Activated naive CD8-positive, alpha-beta T cell treated with anti-CD3 and anti-CD28 coated beads for 36 hours (primary cell): ENCODE measurements at places on chromosomes 13 and 19.

- peaks cover 40% of the 10 kb centered on the region for H3K4me1 ChIP-seq
- peaks cover 28% of the 10 kb centered on the region for H3K36me3 ChIP-seq
- peak; percentile 74 for DNase-seq
- peak overlapping the region; percentile 76 for H3K4me3 ChIP-seq
Measured at GRCh38 chr19:17125728-17126677, 50.4 kb downstream of the MYO9B start.

DNA sequence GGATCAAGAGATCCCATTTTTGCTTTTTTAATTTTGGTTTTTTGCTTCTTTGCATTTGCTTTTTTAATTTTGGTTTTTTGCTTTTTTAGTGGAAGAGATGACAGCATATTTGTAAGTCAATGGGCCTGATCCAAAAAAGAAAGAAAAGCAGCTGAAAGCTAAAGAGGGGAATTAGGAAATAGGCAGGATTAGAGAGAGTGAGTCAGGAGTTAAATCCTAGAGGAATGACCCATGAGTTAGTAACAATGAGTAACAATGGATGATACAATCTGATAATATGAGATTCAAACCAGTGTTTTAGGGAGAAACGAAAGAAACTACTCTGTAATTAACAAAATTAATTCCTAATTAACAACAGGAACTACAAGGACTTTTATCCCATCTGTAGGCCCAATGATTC lies 111.2 kb upstream of the SGCG start:
- no peaks in the 10 kb centered on the region for H3K4me1 ChIP-seq
- H3K27ac ChIP-seq, result no peak overlapping the region
- no peak for DNase-seq
- H3K4me3 ChIP-seq, result no peak overlapping the region
- no peaks in the 10 kb centered on the region for H3K36me3 ChIP-seq
- H3K27me3 ChIP-seq, result no peaks in the 10 kb centered on the region

DNA sequence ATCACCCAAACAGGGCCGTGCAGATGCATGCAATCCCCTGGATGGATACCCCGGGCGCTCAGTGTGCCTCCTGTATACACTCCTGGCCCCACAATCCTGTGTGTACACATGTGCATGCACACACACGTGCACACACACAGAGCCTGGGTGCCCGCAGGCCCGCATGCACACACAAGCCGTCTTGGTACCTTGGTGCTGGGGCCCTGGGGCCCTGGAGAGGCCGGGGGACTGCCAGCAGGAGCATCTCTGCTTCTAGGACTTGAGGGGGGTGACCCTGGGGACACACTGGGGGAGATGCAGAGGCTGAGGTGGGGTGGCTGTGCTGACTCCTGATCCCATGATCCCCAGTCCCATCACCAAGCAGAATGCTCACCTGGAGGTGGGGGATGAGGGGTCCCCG lies 15.6 kb upstream of the EPOR start:
- H3K36me3 ChIP-seq, result no peaks in the 10 kb centered on the region
- no peak overlapping the region for H3K27ac ChIP-seq
- DNase-seq, result no peak
- peaks cover 20% of the 10 kb centered on the region for H3K27me3 ChIP-seq
- H3K4me3 ChIP-seq, result no peak overlapping the region
- H3K4me1 ChIP-seq, result no peaks in the 10 kb centered on the region

- H3K27ac ChIP-seq, result no peak overlapping the region
- peaks cover 29% of the 10 kb centered on the region for H3K4me1 ChIP-seq
- H3K4me3 ChIP-seq, result no peak overlapping the region
- no peak for DNase-seq
Measured at GRCh38 chr13:27794921-27795717, 2.8 kb downstream of the GSX1 start.

DNA sequence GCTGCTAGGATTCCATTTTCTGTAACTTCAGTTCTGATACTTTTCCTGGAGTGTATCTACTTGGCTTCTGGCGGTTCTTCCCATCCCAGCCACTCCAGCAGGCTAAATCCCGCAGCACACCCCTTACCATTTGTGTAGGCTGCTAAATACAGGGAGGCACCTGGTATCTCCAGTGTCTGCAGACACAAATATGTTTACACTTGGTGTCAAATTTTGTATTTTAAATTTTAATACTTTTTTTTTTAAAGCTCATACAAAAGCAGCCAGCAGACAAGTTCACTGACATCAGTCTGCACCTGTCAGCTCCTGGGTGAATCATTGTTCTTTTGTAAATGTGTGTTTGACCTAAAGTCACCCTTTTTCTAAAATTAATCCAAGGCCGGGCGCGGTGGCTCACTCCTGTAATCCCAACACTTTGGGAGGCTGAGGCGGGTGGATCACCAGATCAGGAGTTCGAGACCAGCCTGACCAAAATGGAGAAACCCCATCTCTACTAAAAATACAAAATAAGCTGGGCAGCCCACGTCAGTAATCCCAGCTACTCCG lies 3.4 kb upstream of the ZSCAN4 start:
- DNase-seq, result no peak
- peaks cover 3% of the 10 kb centered on the region for H3K4me1 ChIP-seq
- peaks cover 57% of the 10 kb centered on the region for H3K27me3 ChIP-seq
- H3K27ac ChIP-seq, result no peak overlapping the region
- peak overlapping the region; percentile 87 for H3K4me3 ChIP-seq

- no peaks in the 10 kb centered on the region for H3K36me3 ChIP-seq
- H3K27me3 ChIP-seq, result peaks cover 15% of the 10 kb centered on the region
- DNase-seq, result peak; percentile 82
- H3K27ac ChIP-seq, result no peak within 1 kb of the TSS
- peaks cover 9% of the 10 kb centered on the region for H3K4me1 ChIP-seq
Measured at GRCh38 chr19:11355160-11356073, at the start of gene PLPPR2. Gene PLPPR2, plus strand, starts transcription at chr19:11355432. Its CDS starts 2,242 bp downstream, at chr19:11357674.

- H3K27ac ChIP-seq, result no peak overlapping the region
- H3K4me1 ChIP-seq, result no peaks in the 10 kb centered on the region
- no peak for DNase-seq
- no peaks in the 10 kb centered on the region for H3K27me3 ChIP-seq
Measured at GRCh38 chr13:52053460-52053859, 29.0 kb downstream of the UTP14C start.

DNA sequence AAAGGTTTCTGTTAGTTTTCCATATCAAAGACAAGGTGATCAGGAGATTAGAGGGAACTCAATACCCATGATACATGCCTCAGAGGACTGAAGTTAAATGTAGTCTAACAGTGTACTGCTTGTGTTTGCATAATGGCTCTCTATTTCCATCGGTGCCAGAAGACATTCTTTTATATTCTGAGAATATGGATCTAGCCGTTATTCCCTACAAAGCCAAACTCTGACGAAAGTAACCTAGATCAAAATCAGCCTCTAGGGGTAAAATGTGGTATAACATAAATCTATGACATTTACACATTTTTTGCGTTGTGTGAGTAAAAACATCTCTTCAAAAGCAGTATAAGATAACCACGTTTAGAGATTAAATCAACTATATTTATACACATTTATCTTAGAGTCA lies 2232.7 kb downstream of the PCDH9 start:
- no peak for DNase-seq
- no peak overlapping the region for H3K27ac ChIP-seq
- no peaks in the 10 kb centered on the region for H3K36me3 ChIP-seq
- H3K4me1 ChIP-seq, result no peaks in the 10 kb centered on the region
- H3K27me3 ChIP-seq, result no peaks in the 10 kb centered on the region

DNA sequence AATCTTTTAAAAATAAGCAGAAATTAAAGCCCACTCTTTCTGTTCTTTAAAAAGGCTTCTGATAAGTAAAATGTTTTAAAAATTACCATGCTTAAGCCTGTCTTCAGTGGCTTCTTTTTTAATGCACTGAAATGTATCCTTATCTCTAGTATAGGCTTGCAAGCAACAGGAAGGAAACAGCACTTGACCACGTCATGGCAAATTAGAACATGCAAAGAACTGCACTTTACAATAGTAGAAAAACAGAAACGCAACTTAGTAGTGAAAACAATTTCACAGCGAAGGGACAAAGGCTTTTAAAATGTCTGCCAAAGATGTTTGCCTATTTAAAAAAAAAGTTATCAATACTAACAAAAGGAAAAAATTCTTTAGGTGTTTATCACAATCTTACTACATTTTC lies 36.3 kb downstream of the ELF1 start:
- peak overlapping the region; percentile 67 for H3K4me3 ChIP-seq
- H3K27ac ChIP-seq, result peak overlapping the region; percentile 94
- peak; percentile 35 for DNase-seq
- peaks cover 38% of the 10 kb centered on the region for H3K36me3 ChIP-seq
- H3K27me3 ChIP-seq, result no peaks in the 10 kb centered on the region

DNA sequence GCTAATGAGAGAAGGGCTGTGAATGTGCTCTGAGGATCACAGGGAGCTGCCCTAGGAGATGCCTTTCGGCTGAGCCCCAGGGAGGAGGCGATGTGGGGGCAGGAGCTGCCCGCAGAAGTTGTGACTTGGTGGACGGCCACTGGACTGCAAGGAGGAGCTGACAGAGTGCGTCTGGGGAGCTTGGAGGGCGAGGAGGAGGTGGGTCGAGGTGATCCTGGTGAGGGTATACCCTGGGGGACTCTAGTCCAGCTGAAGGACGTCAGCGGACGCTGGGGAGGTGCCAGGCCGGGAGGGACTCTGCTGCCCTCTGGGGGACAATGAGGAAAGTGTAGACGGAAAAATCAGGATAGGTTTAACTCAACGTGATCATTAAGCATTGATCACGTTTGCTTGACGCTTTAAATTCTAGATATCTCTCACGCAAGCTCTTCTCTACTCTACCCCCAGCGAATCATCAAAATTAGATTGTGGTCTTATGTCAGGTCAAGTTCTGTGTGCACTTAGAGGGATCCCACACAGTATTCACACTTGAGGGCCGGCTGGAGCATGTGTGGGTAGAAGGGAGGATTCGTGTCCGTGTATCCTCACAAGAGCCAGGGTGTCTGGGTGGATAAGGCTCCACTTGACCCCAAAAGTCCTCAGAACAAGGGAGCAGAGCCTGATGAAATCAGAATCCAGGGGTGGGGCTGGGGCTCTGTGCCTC lies 3.3 kb upstream of the CEACAM7 start:
- H3K27ac ChIP-seq, result no peak overlapping the region
- no peaks in the 10 kb centered on the region for H3K4me1 ChIP-seq
- H3K36me3 ChIP-seq, result no peaks in the 10 kb centered on the region
- no peak overlapping the region for H3K4me3 ChIP-seq

DNA sequence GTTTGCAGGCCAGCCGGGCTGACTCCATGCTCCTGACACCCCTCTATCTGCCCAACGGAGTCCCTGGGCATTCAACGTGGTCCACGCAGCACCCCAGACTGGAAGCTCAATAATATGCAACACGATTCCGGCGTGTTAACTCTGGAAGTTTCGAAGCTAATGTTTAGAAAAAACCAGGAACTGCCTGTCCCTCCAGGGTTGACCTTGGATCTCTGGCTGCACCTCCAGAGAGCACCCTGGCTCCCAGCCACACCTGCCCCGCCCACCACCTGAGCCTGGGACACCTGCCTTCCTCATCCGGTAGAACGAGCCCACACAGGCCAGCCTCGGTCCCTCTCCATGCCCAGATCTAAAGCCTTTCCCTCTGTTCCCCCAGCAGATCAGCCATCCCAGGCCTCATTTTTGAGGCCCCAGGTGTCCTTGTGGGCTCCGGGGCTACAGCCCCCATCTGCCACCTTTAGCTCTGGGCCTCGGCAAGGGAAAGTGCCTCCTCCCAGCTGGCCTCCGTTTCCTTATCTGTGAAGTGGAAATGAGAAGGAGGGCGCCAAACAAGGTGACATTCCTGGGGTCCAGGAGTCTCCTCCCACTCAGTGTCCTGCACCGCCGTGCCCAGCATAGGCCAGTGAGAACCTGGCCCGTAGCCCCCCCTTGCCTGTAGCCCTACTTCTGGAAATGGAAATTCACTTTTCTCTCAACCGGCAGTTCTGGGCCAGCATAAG lies 38.7 kb downstream of the KLF2 start:
- DNase-seq, result no peak
- peaks cover 69% of the 10 kb centered on the region for H3K4me1 ChIP-seq
- no peak overlapping the region for H3K27ac ChIP-seq
- H3K36me3 ChIP-seq, result peaks cover 6% of the 10 kb centered on the region

DNA sequence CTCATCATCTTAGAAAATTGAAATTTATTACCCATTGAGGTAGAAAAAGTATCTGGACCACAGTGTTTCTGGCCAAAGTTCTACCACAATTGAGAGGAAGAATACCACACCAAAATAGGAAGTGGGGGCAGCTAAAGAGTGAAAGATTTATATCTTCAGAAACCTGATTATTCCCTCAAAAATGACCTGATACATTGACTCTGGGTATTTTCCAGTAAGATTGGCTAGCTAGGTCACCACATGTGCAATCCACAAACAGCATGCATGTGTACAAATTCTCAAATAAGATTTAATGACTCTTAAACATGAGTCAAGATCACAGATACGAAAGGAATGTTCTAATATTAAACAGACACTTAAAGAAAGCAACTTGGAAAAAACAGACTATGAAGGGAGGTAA lies 1516.2 kb upstream of the PCDH20 start:
- H3K27me3 ChIP-seq, result no peaks in the 10 kb centered on the region
- DNase-seq, result no peak
- no peak overlapping the region for H3K4me3 ChIP-seq
- H3K27ac ChIP-seq, result no peak overlapping the region
- no peaks in the 10 kb centered on the region for H3K36me3 ChIP-seq
- H3K4me1 ChIP-seq, result no peaks in the 10 kb centered on the region

GRCh38 chr13:72151241-72151640 lies 284.2 kb upstream of the DACH1 start:
- no peak for DNase-seq
- no peaks in the 10 kb centered on the region for H3K4me1 ChIP-seq
- H3K27me3 ChIP-seq, result no peaks in the 10 kb centered on the region
- no peak overlapping the region for H3K27ac ChIP-seq

GRCh38 chr19:13241231-13242104 lies 91.3 kb downstream of the IER2 start:
- H3K27me3 ChIP-seq, result no peaks in the 10 kb centered on the region
- peak overlapping the region; percentile 16 for H3K4me3 ChIP-seq
- H3K4me1 ChIP-seq, result peaks cover 18% of the 10 kb centered on the region
- no peaks in the 10 kb centered on the region for H3K36me3 ChIP-seq
- peak overlapping the region; percentile 73 for H3K27ac ChIP-seq
- peak; percentile 43 for DNase-seq

- H3K4me1 ChIP-seq, result peaks cover 6% of the 10 kb centered on the region
- no peak for DNase-seq
- peaks cover 6% of the 10 kb centered on the region for H3K36me3 ChIP-seq
- no peak overlapping the region for H3K27ac ChIP-seq
- H3K4me3 ChIP-seq, result no peak overlapping the region
Measured at GRCh38 chr19:1584500-1585242, 8.0 kb downstream of the MBD3 start.

DNA sequence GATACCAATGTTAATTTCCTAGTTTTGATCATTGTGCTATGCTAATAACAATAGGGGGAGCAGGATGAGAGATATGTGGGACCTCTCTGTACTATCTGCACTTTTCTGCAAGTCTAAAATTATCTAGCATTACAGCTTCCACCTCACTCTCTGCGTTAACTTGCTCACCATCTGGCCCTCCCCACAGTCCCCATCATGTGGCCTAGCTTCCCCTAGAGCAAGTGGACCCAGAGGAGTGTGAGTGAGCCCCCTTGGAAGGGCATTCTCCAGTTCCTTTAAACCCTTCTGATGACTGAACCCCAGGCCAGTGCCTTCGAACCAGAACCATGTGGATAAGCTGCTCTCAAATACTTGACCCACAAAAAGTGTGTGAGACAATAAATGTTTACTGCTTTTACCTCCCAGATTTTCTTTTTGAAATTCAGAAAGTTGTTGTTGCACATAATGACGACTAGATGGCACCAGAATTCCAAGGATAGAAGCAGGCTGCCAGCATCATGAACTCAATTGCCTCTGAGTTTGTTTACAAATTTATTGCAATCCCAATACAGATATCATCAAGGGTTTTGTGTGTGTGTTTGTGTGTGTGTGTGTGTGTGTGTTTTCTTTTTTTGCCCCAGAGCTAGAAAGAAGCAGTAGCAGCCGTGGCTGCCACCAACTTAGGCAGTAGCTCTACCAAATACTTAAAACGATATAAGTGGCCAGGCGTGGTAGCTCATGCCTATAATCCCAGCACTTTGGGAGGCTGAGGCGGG lies 49.0 kb upstream of the ZNF780A start:
- no peak for DNase-seq
- H3K27ac ChIP-seq, result no peak overlapping the region
- no peaks in the 10 kb centered on the region for H3K27me3 ChIP-seq
- H3K4me1 ChIP-seq, result peaks cover 17% of the 10 kb centered on the region
- no peak overlapping the region for H3K4me3 ChIP-seq
